Activated CD4-positive, alpha-beta memory T cell treated with anti-CD3 and anti-CD28 coated beads, Interleukin-2, amount 10 ng/mL, durations not matched to agents 7 days and 5 days (primary cell): ENCODE measurements at places on chromosomes 12 and 14. TPM values are rescaled to one million over a fixed set of nuclear protein-coding genes. Genes with fewer than 3 reads are reported as not detected.

DNA sequence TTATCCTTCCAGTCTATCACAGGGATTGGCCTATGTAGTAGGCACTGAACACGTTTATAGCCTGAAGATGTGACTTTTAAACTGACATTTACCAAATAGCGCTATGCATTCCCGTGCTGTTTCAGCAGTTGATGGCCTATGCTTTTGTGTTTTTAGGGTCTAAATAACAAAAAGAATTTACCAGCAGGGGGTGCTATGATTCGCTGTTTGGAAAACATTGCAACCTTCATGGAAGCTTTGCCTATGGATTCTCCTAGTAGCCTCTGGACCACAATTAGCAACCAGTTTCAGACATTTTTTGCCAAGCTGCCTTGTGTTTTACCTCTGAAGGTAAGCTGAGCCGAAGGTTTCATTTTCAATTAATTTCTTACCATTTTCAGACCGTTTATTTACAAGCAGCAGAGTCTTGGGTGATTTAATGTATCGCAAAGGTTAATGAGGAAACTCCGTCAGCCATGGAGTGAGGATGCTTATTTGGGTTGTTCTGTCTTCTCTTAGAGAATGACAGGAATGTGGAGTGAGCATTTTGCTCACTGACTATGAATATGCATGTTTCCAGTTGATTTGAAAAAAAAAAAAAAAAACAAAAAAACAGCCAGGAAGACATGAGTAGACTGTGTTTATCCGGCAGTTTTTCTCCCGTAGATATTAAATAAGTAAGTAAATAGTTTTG lies 133.1 kb downstream of the PRIMA1 start:
- no peak overlapping the region for H3K4me3 ChIP-seq
- H3K36me3 ChIP-seq = no peaks in the 10 kb centered on the region
- H3K4me1 ChIP-seq = no peaks in the 10 kb centered on the region
- no peak for DNase-seq
- peaks cover 19% of the 10 kb centered on the region for H3K27me3 ChIP-seq
- no peak overlapping the region for H3K27ac ChIP-seq

- no peak overlapping the region for H3K27ac ChIP-seq
- H3K36me3 ChIP-seq = no peaks in the 10 kb centered on the region
- H3K4me3 ChIP-seq = no peak overlapping the region
Measured at GRCh38 chr14:87630846-87631245, 362.1 kb downstream of the GALC start.

CCDC59 gene
- total RNA-seq = 48.3 TPM

GPRC5D gene
- 1.6 TPM for total RNA-seq

CLIP1 gene
- 73.4 TPM for total RNA-seq

GRCh38 chr12:121917950-121918678 lies at the start of gene CFAP251:
TSS of gene CFAP251 (plus strand) at chr12:121918592. CDS start at chr12:121921306, 2,714 bp downstream.
- peaks cover 14% of the 10 kb centered on the region for H3K4me1 ChIP-seq
- H3K27ac ChIP-seq = peak within 1 kb of the TSS; percentile 79
- DNase-seq = peak; percentile 98
- peak within 1 kb of the TSS; percentile 77 for H3K4me3 ChIP-seq

GRCh38 chr14:36773136-36773540 lies 111.5 kb downstream of the PAX9 start:
- H3K27me3 ChIP-seq = no peaks in the 10 kb centered on the region
- H3K27ac ChIP-seq = no peak overlapping the region
- no peaks in the 10 kb centered on the region for H3K36me3 ChIP-seq
- DNase-seq = no peak

CLEC6A gene
- not detected for total RNA-seq

BDKRB1 gene
- not detected for total RNA-seq

DNA sequence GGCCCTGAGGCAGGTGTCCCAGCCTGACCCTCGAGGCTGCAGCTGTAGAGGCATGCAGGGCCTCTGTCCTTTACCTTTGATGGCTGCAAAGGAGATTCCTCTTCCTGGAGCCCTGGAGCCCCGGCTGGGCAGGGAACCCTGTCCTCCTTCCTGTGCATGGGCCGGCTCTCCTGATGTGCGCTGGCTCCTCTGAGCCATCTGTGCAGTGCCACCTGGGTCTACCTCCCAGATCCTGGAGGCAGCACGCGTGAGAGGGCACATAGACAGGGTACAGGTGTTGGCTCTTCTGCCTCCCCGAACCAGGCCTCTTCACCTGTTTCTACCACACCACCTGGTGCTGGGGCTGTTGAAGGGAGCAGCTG lies 115.1 kb downstream of the BEGAIN start:
- H3K36me3 ChIP-seq = no peaks in the 10 kb centered on the region

OR4K1 gene
- not detected for total RNA-seq

DLK1 gene
- total RNA-seq = not detected

- DNase-seq = no peak
- H3K4me1 ChIP-seq = peaks cover 14% of the 10 kb centered on the region
- peak overlapping the region; percentile 63 for H3K4me3 ChIP-seq
- H3K36me3 ChIP-seq = no peaks in the 10 kb centered on the region
- no peak overlapping the region for H3K27ac ChIP-seq
- H3K27me3 ChIP-seq = peaks cover 64% of the 10 kb centered on the region
Measured at GRCh38 chr12:57631566-57632072, 1.4 kb downstream of the B4GALNT1 start.

BMP4 gene
- total RNA-seq = 0.58 TPM

RTL1 gene
- total RNA-seq = not detected

DNA sequence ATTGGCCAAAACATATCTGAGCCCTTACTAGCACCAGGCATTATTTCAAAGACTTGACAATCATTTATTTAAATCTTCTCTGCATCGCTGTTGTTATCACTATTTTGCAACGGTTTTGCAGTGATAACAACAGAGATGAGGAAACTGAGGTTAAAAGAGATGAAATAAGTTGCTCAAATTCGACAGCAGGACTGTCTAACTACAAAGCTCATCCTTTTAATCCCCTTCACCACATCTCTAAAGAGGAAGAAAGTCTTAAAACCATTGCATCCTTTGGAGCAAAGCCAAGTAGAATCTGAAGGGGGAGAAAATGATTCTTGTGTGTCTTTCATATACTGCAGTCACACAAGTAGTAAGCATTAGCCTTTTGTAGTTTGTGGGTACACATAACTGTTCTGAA lies 14.8 kb upstream of the ETNK1 start:
- peaks cover 4% of the 10 kb centered on the region for H3K36me3 ChIP-seq
- no peak overlapping the region for H3K4me3 ChIP-seq
- DNase-seq = no peak
- H3K4me1 ChIP-seq = no peaks in the 10 kb centered on the region

RD3L gene
- not detected for total RNA-seq

DNA sequence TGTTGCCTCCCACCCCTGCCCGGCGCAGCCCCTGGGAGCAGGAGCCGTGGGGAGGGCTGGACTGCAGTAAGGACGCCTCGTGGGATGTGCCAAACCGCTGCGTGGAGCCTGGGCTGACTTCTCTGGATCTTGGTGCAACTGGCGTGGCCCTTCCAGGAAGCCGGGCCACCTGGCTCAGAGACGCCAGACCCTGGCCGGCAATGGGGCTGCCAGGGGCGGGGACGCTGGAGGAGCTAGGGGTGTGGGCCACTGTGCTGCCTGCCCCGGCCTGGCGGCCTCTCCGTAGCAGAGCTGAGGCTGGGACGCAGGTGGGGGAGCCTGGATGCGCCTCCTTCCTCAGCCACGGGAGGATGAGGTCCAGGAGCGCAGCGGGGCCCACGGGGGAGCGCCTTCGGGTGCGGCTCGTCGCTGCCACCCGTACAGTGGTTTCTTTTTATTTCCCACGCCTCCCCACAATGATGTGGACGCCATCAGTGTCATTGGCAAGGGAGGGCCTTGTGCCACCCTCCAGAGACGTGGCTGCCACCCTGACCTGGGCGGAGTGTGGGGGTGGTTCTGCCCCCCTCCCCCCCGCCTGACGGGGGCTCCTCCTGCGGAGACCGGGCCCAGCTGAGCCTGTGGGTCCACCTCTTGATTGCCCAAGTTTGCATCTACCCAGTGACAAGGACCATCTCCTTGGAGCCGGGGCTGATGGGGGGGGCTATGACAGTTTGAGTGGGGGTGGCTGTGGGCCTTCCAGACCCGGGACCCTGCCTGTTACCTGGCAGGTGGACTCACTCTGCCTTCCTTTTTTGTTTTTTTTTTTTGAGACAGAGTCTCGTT lies 11.3 kb downstream of the DDX51 start:
- no peak for DNase-seq
- peaks cover 16% of the 10 kb centered on the region for H3K36me3 ChIP-seq
- no peak overlapping the region for H3K4me3 ChIP-seq
- H3K27ac ChIP-seq = no peak overlapping the region
- H3K4me1 ChIP-seq = no peaks in the 10 kb centered on the region

PTPRO gene
- total RNA-seq = 1.5 TPM
